ENCODE measurements at places on chromosomes 5 and 9.

GRCh38 chr5:108184940-108185339, 197.0 kb downstream of the FBXL17 start:
- DNase-seq: no peak

DNA sequence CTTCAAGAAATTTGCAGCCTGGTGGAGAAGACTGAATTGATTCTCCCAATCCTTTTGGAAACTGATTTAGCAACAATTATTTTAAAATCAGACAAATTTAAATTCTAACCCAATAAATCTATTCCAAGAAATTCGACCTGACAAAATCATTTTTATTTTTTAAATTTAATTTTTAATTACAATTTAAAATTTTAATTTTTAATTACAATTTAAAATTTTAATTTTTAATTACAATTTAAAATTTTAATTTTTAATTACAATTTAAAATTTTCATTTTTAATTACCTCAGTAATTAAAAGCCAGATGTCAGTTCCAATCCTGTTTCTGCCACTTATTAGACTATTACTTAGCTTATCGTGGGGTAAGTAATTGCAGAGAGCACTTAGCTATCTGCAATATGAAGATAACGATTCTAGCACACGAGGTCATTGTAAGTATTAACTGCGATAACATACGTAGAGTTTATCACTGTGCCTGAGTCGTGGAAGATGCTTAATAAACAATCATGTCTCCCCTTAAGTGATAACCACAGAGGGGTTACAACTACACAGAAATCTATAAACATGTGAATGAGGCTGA, 346.4 kb upstream of the SLC24A2 start:
- DNase-seq: no peak

- DNase-seq: no peak
These were observed 139.6 kb downstream of the GLIS3 start for GRCh38 chr9:4160249-4160648.

DNA sequence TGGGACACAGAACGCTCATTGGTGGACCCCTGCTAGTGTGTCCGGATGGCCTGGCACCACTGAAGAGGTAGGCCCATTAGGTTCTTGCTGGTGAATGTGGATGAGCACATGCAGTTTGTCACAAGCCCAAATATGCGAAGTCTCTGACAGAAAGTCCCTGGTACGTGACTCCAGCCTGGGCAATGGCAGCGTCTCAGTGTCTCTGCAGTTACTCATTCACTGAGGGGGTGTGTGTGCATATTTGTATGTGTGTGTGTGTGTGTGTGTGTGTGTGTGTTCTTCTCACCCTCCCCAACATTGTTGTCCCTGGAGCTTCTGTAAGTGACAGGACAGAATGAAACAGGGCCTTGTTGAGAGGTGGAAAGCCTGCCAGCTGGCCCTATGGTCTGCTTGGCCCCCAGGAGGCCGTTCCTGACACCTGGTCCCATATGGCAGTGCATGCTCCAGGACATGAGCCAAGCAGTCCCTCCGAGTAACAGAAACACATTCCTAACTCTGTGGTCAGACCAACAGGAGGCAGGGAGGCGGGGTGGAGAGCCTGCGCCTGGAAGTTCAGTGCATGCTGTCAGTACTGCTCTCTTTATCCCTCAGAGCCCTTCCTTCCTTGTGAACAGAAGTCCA, 169.9 kb downstream of the SLC28A3 start:
- DNase-seq: peak; percentile 60

DNA sequence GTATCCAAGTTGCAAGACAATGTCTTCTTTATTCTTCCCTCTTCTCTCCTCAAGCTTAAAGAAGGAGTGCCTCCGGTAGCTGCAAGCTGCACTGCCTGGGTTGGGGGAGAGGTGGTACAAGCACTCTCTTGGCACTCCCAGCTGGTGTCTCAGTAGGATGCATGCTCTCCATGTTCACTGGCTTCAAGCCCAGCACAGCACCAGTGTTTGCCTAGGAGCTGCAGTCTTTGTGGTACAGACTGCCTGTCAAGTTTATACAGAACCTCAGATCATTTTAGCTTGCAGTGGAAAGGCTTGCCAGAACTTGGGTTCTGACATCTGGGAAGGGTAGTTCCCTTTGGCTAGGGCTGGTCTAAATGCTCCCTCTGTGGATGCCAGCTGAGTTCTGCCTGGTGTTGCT, 505.6 kb downstream of the MAN2A1 start:
- peak; percentile 96 for DNase-seq

GRCh38 chr5:172911976-172912375, 47.2 kb upstream of the RPL26L1 start:
- DNase-seq: no peak

- DNase-seq: no peak
These were observed 29.3 kb downstream of the PTPA start for GRCh38 chr9:129140397-129141065.
